ENCODE measurements at places on chromosomes 3 and 15. TPM values are rescaled to one million over a fixed set of nuclear protein-coding genes. Genes with fewer than 3 reads are reported as not detected.
A peak's percentile ranks its signal among the peaks of the same experiment; 100 is the strongest.

DNA sequence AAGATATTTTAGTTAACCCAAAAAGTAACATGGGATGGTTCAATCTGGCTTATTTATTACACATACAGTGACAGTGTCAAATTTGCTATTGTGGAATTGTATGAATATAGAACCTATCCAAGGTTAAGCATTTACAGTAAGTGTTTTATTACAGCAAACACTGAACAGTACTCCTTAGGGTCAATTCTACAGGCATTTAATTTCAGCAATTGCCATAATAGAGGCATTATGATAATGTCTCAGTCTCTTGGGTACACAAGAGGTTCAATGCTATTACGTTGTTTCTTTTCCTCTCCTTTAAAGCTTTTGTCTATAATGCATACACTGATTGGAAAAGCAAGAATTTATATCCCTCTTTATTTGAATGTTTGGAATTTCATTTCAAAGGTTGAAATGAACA, 275.7 kb upstream of the NAALADL2 start:
- H3K36me3 ChIP-seq: peaks cover 10% of the 10 kb centered on the region
- no peak overlapping the region for H3K4me3 ChIP-seq
- H3K27me3 ChIP-seq: no peaks in the 10 kb centered on the region
- no peak overlapping the region for H3K27ac ChIP-seq
- no peaks in the 10 kb centered on the region for H3K4me1 ChIP-seq

- H3K4me3 ChIP-seq: no peak overlapping the region
- peaks cover 28% of the 10 kb centered on the region for H3K36me3 ChIP-seq
- peaks cover 6% of the 10 kb centered on the region for H3K4me1 ChIP-seq
- no peak overlapping the region for H3K27ac ChIP-seq
Observed at GRCh38 chr3:52551118-52551517, 14.7 kb downstream of the UQCC5 start.

- H3K36me3 ChIP-seq: no peaks in the 10 kb centered on the region
- peaks cover 15% of the 10 kb centered on the region for H3K27me3 ChIP-seq
- DNase-seq: no peak
- H3K4me1 ChIP-seq: no peaks in the 10 kb centered on the region
- H3K27ac ChIP-seq: no peak overlapping the region
Observed at GRCh38 chr3:16412192-16412800, 101.2 kb downstream of the RFTN1 start.

DNA sequence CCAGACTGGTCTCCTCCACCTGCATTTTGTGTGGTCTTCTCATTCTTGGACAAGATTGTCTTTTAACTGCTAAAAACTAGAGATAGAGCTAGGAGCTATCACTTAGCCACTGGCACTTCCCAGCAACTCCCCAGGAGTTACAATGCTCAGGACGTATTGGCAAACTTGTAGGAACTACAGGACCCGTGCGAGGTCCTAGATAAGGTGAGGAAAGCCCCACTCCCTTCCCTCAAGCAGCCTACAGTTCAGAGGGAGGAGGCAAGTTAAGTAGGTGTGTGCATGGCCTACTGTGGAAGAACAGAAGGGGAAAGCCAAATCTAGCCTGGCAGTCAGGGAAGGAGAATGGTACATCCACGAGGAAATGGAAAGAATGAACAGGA, 504.7 kb upstream of the PROK2 start:
- peak overlapping the region; percentile 78 for H3K27ac ChIP-seq
- DNase-seq: no peak
- peaks cover 42% of the 10 kb centered on the region for H3K4me1 ChIP-seq
- H3K4me3 ChIP-seq: no peak overlapping the region

DNA sequence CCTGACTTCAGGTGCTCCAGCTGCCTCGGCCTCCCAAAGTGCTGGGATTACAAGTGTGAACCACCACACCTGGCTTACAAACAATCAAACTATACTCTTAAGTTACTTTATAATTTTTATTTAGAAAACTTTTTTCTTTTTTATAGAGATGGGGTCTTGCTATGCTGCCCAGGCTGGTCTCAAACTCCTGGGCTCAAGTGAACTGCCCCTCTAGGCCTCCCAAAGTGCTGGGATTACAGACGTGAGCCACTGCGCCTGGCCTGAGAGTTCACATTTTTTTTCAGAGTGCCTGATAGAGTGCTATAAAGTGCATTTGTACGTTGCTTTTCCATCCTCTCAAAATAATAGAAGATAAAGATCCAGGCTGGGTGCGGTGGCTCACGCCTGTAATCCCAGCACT, 102.0 kb upstream of the TBL1XR1 start:
- no peaks in the 10 kb centered on the region for H3K36me3 ChIP-seq
- no peak overlapping the region for H3K4me3 ChIP-seq
- H3K4me1 ChIP-seq: peaks cover 2% of the 10 kb centered on the region
- H3K27ac ChIP-seq: no peak overlapping the region
- no peak for DNase-seq

DNA sequence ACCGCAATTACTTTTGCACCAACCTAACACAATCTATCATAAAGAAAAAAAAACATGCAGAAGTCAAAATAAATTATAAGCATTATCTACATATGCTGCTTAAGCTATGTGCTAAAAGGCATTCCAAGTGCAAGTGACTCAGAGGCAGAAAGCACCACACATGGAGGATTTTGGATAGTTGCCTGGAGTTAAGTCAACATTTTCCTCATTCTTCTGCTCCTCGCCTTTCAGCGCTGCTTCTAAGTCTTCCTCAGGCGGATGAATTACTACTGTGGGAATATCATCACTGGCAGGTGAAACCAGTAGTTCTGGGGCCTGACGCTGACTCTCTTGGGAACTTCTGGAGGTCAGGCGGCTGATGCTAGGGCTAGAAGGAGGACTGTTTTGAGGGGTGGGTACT, 53.1 kb downstream of the SLC4A7 start:
- H3K27ac ChIP-seq: peak overlapping the region; percentile 83
- DNase-seq: no peak
- H3K36me3 ChIP-seq: peaks cover 32% of the 10 kb centered on the region
- H3K4me1 ChIP-seq: peaks cover 8% of the 10 kb centered on the region

DNA sequence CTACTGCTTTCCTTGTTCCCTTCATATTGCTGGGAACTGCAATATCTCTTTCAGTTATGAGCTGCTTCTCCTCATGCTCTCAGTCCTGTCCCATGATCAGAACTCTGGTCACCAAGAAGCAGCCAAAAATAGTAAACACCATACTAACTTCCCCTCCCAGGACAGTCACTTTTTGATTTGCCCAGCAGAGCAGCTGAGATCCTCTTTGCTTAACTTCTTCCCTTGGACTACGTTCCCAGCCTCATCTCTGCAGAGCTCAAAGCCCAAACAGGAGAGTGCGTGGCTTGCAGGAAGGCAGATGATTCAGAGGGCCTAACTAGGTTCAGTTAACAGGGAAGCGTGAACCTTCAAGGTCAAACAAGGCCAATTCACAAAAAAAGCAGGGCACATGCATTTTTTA, 153.2 kb downstream of the CTNNB1 start:
- no peaks in the 10 kb centered on the region for H3K27me3 ChIP-seq
- H3K27ac ChIP-seq: no peak overlapping the region
- no peak overlapping the region for H3K4me3 ChIP-seq
- H3K4me1 ChIP-seq: peaks cover 2% of the 10 kb centered on the region
- DNase-seq: no peak
- no peaks in the 10 kb centered on the region for H3K36me3 ChIP-seq

DNA sequence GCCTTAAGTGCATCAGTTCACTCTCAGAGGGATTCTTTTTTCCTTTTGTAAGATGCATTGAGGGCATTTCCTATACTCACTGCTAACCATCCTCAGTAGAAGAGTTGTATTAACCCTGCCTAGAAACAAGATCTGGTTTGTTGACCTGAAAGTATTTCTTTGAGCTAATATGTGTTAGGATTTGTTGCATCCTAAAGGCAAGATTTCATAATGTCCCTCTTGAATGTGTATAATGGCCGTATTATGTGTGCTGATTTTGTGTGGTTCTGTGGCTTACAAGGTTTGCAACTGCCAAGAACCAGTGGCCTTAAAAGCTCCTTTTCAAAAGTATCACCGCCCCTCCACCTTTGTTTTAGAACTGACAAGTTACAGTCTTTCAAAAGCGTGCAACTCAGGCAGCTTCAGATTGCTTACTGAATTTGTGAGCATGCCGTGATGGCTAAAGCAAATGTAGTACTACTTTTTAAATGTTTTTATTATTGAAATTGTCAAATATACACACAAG, 182.0 kb upstream of the BHLHE40 start:
- H3K4me3 ChIP-seq: no peak overlapping the region
- peaks cover 2% of the 10 kb centered on the region for H3K36me3 ChIP-seq
- DNase-seq: no peak
- no peaks in the 10 kb centered on the region for H3K27me3 ChIP-seq
- no peak overlapping the region for H3K27ac ChIP-seq
- no peaks in the 10 kb centered on the region for H3K4me1 ChIP-seq

GRCh38 chr3:115190747-115191146, 43.7 kb upstream of the ZBTB20 start:
- DNase-seq: no peak
- H3K4me1 ChIP-seq: no peaks in the 10 kb centered on the region
- H3K27me3 ChIP-seq: no peaks in the 10 kb centered on the region
- H3K27ac ChIP-seq: no peak overlapping the region
- peaks cover 2% of the 10 kb centered on the region for H3K36me3 ChIP-seq

GRCh38 chr15:75661100-75661755, 13.5 kb downstream of the SNX33 start:
- H3K36me3 ChIP-seq: no peaks in the 10 kb centered on the region
- no peaks in the 10 kb centered on the region for H3K27me3 ChIP-seq
- peak overlapping the region; percentile 92 for H3K27ac ChIP-seq
- H3K4me3 ChIP-seq: no peak overlapping the region
- H3K4me1 ChIP-seq: peaks cover 16% of the 10 kb centered on the region

BUB1B gene
- total RNA-seq: 38.2 TPM
